ENCODE measurements at places on chromosomes 2 and 18. TPM values are rescaled to one million over a fixed set of nuclear protein-coding genes. Genes with fewer than 3 reads are reported as not detected.

Gene IL1RL1
- total RNA-seq: 4.0 TPM

Gene CDKL4
- 1.8 TPM for total RNA-seq

Gene KRTCAP3
- 6.2 TPM for total RNA-seq

Gene PTPRM
- total RNA-seq: 109 TPM

Gene TET3
- total RNA-seq: 10.6 TPM

Gene TNS1
- total RNA-seq: 196 TPM

Gene TRABD2A
- not detected for total RNA-seq

Gene ERCC3
- total RNA-seq: 59.2 TPM

Gene PDE6D
- total RNA-seq: 14.8 TPM

Gene GREB1L
- 6.8 TPM for total RNA-seq

Gene CROCC2
- total RNA-seq: not detected

Gene TMEM200C
- total RNA-seq: 1.4 TPM

Gene MOGAT1
- not detected for total RNA-seq

Gene PLEKHH2
- total RNA-seq: 26.0 TPM

Gene PIEZO2
- total RNA-seq: 27.7 TPM

Gene MRPL19
- total RNA-seq: 56.8 TPM

Gene PID1
- 15.4 TPM for total RNA-seq

Gene ESCO1
- total RNA-seq: 32.6 TPM

Gene AQP4
- 37.6 TPM for total RNA-seq

Gene TTC39C
- 15.7 TPM for total RNA-seq

Gene CNGA3
- total RNA-seq: 0.51 TPM

Gene ASB18
- 3.5 TPM for total RNA-seq

All from tongue (tissue), 3 donors.